Hematopoietic multipotent progenitor cell treated with erythropoietin and hydrocortisone succinate and interleukin-3 and kit ligand, for 17 days (in vitro differentiated cells): ENCODE measurements at places on chromosomes 3 and 15.

- no peak for DNase-seq
Observed at GRCh38 chr15:59543721-59544547, 67.6 kb upstream of the GCNT3 start.

GRCh38 chr15:98888820-98889479 lies 118.6 kb downstream of the PGPEP1L start:
- no peak for DNase-seq

DNA sequence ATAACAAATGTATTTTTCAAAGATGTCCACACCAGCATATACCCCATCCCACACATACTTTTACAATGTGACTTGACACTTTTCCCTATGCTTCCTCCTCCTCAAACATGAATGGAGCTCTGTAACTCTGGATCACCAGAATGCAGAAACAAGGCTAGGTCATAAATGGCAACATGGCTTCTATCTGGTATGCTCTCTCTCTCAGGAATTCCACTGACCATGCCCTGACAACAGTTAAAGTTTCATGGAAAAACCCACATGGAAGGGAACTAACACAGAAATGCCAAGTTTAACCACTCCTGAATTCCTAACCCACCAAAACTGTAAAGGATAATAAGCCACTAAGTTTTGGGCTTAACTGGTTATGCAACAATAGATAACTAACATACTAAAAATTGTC lies 19.9 kb downstream of the MYO9A start:
- DNase-seq, result no peak

DNA sequence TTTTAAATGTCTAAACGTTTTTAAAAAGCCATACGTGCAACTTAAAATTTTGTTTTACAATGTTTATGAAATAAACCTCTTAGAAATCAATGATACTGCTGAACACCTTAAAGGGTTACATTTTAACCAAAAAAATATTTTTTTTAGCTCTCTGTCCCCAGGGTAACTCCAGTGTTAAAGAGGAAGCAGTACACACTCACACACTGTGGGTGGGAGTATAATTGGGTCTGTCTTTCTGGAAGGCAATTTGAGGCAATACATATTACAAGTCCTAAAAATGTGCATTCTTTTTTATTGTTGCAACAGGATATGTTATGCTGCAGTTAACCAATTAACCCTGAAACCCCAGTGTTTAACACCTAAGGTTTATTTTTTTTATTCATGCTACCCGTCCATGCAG lies 34.1 kb downstream of the WHAMM start:
- no peak for DNase-seq

DNA sequence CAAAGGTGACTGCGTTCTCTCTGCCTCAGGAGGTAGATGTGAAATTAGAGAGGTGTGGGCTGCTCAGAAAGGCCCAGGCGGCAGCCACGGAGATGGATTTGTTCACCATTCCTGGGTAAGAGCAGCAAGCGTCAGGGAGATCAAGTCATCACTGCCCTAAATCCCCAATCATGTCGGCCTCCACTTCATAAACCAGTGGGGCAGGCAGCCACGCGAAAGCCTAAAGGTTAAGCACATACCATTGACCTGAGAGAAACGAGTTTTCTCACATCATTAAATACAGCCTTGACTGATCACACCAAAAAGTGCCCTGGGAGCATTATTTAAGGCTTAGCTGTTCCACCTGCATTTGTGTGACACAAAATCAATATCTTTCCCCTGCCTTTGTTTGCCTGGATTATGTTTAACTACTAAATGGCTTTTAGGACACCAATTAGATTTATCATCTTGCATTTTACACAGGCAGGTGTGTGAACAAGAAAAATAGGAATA lies 50.7 kb upstream of the FOXB1 start:
- DNase-seq, result no peak

DNA sequence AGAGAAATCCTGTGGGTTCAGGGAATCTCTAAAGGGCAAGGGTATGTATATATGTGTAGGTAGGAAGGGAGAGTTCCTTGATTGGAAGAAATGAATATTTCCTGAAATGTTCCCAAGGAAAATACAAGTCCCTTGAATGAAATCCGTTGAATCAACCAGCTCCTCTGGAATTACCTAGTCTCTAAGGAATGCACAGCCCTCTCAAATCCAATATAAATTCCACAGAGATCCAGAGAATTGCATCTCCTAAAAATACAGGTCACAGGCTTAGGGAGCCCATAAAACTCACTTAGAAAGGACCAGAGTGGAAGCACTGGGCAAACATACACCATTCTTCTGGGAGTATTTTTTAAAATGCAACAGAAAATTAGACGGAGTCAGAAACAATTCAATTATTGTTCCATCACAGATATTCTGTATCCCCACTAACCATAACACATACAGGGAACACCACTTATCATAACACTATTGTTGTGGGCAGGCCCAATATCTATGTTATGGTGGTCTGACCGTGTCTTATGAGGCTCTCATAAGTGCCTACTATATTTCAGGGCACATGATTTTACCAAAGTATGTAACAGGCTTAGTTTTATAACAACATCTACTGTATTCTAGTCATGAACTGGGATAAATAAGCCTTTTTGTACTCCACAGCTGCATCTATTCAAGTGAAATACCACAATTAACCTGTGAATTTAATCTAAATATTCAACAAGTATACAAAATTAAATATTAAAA lies 43.7 kb downstream of the IGSF11 start:
- no peak for DNase-seq
